ENCODE measurements at places on chromosomes 16 and 17. TPM values are rescaled to one million over a fixed set of nuclear protein-coding genes. Genes with fewer than 3 reads are reported as not detected.

Gene NRN1L
- not detected for total RNA-seq

Gene TNFRSF13B
- total RNA-seq: not detected

Gene WSCD1
- 35.7 TPM for total RNA-seq

Gene CHST6
- 0.94 TPM for total RNA-seq

DNA sequence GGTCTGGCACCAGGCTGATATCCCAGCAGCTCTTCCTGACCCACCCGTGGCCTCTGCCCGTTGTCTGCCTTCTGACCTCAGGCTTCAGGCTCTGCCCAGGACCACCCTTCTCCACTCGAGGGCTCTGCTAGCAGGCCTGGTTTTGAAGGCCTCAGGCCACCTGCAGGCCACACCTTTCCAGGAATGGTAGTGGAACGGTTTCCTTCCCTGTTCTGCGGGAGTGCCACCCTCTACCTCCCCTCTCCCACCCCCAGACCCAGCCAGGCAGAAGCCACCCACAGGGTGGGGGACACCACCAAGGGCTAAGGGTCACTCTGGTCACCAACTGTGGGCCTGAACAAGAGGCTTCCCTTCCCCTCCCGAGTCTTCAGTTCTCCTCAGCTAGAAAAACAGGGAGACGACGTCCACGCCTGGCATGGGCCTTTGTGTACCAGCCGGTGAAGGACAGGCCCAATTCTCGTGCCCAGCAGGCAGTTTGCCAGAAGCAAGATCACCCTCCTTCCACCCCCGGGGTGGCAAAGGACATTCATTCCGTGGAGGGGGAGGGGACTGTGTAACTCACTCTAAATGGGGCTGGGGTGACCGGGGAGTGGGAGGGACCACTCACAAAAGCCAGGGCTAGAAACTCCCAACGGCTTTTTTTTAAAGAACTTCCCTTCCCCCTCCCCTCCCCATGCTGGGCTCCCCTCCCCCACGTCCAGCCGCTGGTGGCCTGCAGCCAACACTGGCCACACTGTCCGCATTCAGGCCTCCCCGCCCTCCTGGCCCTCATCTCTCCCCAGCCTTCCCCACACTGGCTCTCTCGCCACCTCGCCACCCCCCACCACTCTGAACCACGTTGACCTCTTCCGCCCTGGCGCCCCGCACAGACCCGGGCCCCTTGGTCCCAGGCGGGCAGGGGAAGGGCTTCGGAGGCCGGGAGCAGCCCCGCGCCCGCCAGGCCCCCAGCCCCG is 7.7 kb downstream of the CBX4 start:
- DNase-seq: peak; percentile 58

DNA sequence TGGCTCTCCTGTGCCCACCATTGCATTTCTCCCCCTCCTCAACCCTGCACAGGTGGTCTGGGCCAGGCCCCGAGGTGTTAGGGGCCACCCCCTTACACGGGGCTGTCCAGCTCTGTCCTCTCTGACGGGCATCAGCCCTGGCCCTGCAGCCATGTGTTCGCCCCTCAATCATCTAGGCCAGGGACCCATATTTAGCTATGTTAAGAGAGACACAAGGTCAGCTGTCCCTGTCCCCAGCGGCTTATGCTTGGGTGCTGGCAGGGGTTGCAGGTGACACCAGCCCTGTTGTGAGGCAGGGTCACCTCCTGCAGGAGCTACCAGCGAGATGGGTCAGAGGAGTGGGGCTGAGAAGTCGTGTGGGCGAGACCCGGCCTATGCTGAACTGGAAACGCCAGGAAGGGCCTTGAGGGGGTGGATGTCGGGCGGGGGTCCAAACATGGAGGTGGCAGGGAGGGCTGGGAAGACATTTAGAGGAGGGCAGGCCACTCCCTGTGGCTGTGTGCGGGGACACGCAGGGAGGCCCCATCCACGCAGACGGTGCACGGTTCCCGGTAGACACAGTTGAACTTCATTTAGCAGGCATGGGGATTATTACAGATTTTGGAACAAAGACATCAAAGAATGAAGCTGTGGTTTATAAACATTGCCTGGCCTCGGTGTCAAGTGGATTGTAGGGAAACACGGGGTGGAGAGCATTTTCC is 133.2 kb upstream of the CHMP6 start:
- no peak for DNase-seq

DNA sequence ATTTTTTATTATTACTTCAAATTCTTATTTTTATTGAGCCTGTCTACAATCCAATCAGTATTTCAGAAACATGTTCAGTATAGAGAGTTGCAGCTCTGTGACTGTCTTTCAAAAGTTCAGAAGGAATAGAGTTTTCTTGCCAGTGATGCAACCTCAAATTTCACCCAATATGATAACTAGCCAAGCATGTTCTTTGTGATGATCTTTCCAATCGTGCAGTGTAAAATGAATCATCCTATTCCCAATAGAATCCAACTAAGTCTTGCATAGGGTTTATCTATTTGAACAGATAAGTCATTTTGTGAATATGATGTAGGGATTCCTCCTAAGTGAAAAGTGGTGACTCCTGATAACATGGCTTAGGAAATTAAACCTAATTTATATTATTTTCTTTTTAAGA is 937.8 kb downstream of the KCNJ2 start:
- DNase-seq: no peak

- no peak for DNase-seq
These were observed 6.6 kb downstream of the CAPN15 start for GRCh38 chr16:534135-534534.

- DNase-seq: no peak
These were observed 10.9 kb upstream of the RAB11FIP3 start for GRCh38 chr16:414395-415169.

DNA sequence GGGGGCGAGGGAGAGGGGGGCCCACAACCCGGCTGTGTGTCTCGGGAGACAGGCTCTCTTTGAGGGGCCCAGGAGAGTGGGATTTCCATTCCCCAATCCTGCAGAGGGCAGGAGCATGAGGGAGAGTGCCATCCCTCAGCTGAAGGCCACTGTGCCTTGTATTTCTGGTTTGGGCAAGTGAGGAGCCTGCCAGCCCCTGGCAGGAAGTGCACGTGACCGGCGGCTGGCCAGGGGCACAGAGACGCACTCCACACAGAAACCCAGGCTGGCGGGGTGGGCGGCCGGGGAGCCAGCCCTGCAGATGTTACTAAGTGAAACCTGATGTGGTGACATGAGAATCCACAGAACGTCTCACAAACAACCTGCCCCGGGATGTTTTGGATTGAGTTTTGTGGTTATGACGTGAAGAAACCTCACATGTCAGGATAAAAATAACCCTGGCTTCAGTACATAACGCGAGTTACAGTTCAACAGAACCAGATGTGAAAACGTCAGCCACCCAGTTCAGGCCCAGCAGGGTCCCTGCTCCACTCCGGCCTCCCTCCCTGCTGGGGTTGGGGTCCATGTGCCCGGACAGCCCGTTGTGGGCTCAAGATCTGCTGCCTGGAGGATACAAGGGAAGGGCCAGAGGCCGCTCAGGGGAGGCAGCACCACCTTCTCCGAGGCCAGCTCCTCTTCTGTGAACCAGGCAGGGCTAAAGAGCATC is 51.7 kb upstream of the MTSS2 start:
- no peak for DNase-seq

GRCh38 chr16:65667011-65667578 is 545.2 kb upstream of the CDH11 start:
- DNase-seq: no peak

- no peak for DNase-seq
These were observed 2.4 kb downstream of the VPS25 start for GRCh38 chr17:42775534-42776098.

DNA sequence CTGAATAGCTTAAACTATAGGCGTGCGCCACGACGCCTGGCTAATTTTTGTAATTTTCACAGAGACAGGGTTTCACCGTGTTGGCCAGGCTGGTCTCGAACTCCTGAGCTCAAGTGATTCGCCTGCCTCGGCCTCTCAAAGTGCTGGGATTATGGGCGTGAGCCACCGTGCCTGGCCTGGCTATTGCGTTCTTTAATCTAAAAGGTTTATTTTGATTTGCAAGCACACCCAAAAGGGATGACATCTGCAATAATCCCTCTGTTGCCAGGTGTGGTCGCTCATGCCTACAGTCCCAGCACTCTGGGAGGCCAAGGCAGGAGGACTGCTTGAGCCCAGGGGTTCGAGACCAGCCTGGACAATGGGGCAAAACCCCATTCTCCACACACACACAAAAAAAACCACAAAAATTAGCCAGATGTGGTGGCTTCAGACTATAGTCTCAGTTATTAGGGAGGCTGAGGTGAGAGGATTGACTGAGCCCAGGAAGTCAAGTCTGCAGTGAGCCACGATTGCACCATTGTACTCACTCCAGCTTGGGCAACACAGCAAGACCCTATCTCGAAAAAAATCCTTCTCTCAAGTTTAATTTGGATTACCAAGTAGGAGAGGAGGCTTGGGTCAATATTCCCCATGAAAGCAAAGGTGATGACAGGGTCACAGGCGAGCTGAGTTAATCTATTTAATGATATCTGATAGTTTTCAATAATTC is 144.1 kb downstream of the PARN start:
- DNase-seq: no peak

Data from occipital lobe (tissue), 3 donors.